ENCODE measurements at places on chromosomes 5 and 9.

GRCh38 chr5:151008210-151008491, 12.2 kb upstream of the GPX3 start:
- DNase-seq, result no peak

GRCh38 chr5:150662731-150663516, 1.9 kb downstream of the MYOZ3 start:
- no peak for DNase-seq

DNA sequence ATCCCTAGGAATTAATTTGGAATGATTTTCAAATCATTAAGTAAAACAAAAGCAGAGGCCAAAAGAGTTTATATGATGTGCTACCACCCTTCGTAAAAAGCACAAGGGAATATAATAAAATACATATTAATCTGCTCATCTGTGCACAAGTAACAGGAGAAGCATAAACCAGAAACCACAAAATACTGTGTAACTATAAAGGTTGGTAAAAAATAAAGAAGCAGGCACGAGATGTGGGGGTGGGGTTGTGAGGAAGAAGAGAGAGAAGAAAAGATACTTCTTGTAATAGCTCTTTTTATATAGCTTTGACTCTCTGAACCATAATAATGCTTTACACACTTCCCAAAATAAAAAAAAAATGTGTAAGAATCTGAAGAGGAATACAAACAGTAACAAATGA, 214.9 kb upstream of the EFNA5 start:
- DNase-seq, result no peak

DNA sequence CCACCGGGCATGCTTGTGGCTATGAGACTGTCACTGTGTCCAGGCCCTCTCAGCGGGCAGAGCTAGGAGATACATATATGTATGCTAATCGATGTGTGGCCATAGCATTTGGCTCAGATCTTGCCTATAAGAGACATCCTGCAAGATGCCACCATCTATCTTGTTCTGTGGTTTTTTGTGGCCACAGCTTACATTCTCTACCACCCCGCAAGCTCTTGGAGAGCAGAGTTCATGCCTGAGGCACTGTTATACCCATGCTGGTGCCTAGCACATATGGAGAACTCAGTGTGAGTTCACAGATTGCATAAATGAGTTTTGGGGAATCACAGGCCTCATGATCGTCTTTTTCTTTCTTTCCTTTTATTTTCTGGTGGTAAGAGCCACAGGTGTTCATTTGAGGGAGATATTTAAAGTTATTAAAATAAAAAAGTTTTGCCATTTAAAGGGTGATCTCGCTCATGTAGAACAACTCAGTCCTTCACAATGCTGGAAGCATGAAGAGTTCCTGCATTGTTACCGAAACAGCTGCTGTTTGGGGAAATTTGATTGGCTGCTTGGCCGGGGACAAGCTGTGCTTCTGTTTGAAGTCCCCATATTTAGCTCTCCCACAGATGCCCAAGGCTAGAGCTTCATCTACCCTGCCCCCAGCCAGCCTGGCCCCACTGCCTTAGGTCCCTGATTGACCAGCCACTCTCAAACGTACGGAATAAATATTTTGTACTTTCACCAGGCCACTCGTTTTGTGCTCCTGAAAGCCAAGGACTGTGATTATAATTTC, 169.2 kb upstream of the MAP1B start:
- DNase-seq, result no peak

DNA sequence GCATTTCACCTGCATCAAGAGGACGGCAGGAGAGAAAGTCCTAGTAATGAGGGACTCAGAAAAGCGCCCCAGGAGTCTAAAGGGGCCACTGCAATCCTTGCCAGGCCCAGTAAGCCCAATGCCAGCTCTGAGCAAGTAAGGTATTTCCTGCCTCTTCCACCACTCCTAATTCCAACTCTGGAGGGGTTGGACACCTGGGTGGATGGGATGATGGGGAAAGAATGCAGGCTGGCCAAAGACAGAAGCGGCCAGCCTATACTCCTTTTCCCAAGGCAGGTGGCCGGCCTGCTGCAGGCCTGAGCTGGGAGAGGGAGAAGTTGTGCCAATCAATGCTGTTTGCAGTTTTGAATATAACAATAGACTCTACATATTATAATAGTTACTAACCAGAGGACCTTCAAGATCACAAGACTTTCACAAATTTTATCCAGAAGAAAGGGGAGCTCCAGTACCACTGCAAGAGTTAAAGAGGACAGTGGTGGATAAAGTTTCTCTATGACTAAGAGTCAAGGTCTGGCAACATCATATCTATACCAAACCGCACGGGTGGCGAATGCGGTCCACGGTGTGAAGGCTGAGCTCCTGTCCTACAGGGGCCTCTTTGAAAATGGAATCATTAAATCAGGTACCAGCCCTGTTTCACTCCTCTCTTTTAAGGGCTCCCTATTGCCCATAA, 115.0 kb upstream of the TBC1D2 start:
- no peak for DNase-seq

- DNase-seq, result no peak
Measured at GRCh38 chr9:82454509-82455190, 466.1 kb downstream of the SPATA31D1 start.

DNA sequence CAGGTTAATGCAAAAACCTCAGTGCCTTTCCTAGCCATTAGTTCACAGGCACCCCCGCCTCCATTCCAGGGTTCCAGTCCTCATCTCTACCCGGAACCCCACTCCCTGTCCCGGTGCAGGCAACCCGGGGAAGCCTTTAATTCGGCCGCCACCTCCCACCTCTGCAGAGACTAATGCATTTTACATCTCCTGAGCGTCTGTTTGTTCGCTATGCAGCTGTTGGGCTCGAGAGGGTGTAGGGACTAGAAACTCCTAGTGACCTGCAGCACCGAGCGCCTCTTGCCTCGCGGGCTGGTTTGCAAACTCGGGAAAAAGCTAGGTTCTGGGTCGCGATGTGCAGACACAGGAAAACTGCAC, 3.6 kb downstream of the GDNF start:
- DNase-seq, result no peak

DNA sequence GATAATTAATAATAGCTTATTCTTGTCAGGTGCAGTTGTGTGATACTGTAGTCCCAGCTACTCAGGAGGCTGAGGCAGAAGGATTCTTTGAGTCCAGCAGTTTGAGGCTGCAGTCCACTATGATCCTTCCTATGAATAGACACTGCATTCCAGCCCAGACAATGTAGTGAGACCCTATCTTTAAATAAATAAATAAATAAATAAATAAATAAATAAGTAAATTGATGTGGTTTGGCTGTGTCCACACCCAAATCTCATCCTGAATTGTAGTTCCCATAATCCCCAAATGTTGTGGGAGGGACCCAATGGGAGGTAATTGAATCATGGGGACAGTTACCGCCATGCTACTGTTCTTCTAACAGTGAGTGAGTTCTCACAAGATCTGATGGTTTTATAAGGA, 5.6 kb upstream of the ELL2 start:
- no peak for DNase-seq

DNA sequence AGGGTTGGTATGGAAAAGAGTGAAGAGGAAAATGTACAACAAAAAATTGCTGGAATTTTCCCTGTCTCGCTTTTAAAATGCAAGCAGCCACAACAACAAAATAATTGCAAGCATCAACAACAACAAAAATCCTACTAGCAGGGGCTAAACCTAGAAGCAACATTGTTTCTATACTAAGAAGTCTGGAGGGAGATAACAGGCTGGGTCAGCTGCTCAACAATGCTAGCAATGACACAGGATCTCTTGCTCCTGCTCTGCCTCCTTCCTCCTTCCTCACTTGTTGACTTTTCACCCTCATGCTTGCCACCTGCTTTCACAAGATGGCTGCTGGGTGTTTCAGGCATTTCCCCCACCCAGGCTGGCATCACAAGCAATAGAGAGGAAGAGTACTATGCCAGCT, 7.6 kb upstream of the AOPEP start:
- DNase-seq, result no peak

DNA sequence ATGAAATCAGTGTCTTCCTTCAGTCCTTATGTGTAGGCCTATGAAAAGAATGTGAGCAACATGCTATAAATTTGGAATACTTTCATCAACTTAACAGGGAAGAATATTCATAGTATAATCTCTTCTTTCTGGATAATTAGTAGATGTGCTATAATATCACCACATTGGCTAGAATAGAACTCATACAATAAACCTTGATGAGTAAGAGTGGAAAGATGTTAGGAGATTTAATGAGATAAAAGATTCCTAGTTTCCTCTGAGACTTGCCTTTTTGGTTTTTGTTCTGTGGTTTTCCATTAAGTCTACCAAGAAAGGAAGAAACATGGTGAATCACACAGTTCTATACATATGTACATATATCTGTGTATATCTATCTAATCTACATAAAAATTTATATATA, 301.8 kb upstream of the PRR16 start:
- no peak for DNase-seq

DNA sequence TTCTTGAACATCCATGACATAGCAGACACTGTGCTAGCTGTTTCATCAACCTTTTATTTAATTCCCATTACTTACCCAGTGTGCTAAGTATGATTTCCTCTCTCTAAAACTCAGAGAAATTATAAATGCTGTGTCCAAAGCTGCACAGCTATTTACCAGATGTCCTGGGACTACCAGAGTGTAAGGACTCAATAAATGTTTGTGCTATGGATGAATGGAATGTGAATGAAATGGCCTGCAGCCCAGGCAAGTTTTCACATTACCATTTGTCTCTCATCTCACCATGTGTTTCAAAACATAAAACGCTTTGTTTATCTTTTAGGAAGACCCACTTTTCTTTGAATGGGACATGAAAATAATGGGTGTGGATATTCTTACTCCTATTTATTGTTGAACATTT, 96.2 kb downstream of the ARHGEF28 start:
- DNase-seq, result no peak

- DNase-seq, result no peak
Measured at GRCh38 chr5:20367178-20367577, 379.2 kb upstream of the CDH18 start.

GRCh38 chr9:126672634-126673284, 59.0 kb downstream of the LMX1B start:
- no peak for DNase-seq

DNA sequence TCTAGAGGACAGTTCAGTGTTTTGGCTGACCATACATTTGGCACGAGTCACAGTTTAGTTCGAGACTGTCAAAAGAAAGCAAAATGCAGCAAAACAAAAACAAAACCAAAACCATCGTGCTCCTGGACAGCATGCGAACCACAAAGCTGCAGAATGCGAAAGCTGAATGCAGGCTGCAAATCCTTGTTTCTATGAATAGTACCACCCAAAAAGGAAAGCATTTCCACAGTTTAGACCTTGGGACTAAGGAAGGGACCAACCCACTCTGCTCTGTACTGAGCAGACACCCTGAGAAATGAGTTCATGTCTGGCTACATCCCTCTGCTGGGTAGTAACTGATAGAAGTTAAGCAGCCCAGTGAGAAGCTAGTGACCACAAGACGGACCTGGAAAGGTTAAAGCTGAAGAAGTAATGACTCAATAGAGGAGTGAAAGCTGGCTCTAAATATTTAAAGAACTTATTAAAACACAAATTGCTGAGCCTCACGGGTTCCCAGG, 3.9 kb downstream of the GCNT4 start:
- DNase-seq, result no peak
